ENCODE measurements at places on chromosomes 2 and 18.

DNA sequence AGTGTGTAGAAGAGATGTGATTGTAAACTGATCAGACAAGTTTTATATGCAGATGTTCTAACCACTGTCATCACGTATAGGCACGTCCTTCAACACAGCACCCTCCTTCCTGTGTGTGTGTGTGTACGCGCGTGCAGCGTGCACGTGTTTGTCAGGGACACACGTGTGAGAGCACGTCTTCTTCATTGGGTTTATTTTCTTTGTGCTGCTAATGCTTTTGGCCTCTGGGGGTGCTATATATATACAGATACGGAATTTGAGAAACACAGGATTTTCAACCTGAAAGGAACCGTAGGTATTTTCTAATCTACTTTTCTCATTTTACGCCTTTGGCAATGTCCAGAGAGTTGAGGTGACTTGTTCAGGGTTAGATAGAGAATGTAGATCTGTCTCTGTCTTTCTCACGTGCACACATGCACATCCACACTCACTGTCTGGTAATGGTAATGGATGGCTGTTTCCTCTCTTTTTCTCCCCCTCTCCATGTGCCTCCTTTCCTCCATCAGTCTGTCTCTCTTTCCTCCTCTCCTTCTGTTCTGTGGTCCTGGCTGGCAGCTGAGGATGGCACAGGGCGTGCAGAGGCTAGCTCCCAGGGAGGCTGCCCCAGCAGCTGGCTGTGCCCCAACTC is 13.4 kb upstream of the CELF4 start:
- no peak for DNase-seq

GRCh38 chr2:221641181-221641871 is 69.2 kb upstream of the EPHA4 start:
- DNase-seq, result no peak

DNA sequence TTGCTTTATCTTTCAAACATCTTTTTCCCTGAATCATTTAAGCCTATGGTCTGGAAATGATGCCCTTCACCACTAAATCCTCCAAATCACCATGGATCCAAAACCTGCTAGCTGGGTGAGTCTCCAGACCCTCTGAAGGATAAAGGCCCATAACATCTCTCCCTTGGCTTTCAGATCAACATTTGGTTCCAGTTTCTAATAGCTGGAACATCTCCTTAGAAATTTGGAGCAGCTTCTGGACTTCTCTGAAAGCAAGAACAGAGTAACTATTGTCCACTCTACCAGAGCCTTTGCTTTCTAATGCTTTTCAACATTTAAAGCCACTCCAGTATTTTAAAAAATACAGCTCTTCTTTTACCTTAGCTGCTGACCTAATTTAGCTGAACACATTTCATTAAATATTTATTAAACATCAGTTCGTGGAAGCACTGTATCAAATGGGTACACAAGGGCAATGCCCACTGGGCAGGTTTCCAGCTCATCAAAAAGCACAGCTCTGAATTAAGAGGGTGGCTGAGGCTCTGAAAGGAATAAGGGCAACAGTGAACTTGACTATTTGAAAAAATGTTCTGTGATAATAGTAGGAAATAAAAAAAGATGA is 75.3 kb downstream of the GALNT3 start:
- no peak for DNase-seq

- no peak for DNase-seq
These were observed 33.6 kb downstream of the TWIST2 start for GRCh38 chr2:238881353-238882081.

- no peak for DNase-seq
These were observed 38.0 kb upstream of the SIX2 start for GRCh38 chr2:45047301-45047700.

DNA sequence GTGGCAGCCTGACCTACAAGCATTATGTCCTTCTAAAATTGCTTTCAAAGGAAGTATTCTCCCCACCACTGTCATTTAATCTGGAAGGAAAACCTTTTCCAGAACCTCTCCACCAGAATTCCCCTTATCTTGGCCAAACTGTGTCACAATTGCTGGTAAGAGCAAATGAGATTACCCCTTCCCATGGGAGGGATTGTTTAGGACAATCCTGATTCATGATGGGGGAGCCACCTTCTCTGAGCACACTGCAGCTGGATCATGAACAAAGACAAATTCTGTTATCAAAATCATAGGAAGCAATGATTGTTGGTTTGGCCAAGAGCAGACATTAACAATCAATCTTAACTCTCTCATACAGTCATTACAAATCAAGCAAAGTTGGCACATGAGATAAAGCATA is 18.1 kb upstream of the ATOH8 start:
- no peak for DNase-seq

- no peak for DNase-seq
These were observed 239.6 kb downstream of the TDRD15 start for GRCh38 chr2:21363364-21363763.

GRCh38 chr2:46827274-46828134 is 88.1 kb downstream of the MCFD2 start:
- DNase-seq, result no peak

DNA sequence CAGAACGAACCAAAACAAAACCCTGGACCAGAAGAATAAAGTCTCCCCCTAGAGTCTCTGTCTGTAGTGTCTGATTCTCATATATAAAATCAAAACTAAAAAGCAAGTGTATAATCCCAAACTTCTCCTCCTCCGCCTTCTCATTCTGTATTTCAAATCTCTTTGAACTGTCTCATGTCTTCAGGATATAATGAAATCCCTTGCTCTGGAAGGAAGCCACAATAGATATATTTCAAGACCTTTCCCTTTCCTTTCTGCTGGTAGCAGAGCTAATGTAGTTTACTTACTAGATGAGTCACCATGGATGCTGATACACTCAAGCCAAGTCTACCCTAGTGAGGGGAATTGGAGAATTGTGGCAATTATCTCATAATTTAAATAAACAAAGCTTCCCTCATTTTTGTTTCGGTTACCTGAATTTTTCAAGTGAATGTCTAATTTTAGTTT is 33.5 kb upstream of the CCDC93 start:
- no peak for DNase-seq

- no peak for DNase-seq
These were observed 22.1 kb upstream of the CCDC150 start for GRCh38 chr2:196617430-196617829.

- no peak for DNase-seq
These were observed 97.2 kb upstream of the TEX51 start for GRCh38 chr2:126801473-126801872.

DNA sequence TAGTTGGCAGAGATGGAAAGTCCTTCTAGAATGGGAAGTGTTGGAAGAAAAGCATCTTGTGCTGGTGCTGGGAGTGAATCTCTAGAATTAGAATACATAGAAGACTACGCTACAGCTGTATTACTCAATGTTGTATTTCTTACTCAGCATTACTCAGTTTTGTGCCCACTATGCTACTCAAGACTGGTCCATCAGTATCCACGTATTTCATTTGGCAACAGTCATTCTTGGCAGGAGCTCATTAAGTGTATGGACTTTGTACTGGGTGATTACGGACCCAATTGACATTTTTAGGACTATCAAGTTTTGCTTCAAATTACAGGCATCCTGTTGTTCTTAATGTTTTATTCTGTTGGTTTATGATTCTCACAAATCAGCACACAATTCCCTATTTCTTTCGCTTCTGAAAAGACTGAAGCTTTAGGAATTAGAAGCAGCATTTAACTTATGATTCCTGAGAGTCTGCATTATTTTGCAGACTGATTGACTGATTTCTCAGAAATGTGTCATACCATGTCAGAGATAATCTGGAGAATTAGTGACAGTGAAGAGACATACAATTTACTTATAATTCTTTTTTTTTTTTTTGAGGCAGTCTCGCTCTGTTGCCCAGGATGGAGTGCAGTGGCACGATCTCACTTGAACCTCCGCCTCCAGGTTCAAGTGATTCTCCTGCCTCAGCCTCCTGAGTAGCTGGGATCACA is 136.9 kb downstream of the MYO3B start:
- DNase-seq, result no peak

DNA sequence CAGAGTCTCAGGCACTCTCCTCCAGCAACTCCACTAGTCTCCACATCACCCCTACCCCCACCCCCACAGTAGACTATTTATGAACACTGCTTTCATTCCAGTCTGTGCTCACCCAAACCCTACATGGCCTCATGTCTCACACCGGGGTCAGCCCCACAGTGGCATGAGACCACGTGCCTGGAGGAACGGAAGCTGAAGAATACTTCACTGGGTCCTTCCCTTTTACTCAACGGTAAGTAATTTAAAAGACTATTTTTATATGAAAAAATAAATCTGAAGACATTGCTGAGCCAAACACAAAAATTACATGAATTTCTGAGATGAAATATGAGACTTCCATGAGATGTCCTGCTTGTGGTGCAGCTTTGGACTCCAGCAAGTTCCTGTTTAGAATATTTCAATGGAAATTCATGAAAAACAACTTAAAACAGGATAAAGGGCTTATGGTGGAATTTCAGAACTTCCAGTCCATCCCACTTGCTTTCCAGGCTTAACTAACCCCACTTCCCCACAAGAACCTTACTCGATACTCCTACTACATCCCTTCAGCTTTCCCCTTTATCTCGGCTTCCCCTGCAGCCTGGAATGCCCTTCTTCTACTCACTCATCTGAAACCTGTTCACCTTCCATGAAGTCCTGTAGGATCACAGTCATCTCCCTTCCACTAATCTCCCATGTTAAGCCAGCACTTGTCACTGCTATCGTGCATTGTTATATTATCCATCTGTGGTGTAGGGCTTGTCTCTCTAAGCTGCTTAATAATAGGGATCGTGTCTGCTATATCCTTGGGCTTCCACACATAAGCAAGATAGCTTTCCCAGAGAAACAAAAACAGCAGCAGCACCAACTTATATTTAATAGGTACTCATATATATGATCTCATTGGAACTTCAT is 47.9 kb downstream of the SLC14A1 start:
- no peak for DNase-seq

- DNase-seq, result no peak
These were observed 22.2 kb upstream of the ATOH8 start for GRCh38 chr2:85731606-85732005.

DNA sequence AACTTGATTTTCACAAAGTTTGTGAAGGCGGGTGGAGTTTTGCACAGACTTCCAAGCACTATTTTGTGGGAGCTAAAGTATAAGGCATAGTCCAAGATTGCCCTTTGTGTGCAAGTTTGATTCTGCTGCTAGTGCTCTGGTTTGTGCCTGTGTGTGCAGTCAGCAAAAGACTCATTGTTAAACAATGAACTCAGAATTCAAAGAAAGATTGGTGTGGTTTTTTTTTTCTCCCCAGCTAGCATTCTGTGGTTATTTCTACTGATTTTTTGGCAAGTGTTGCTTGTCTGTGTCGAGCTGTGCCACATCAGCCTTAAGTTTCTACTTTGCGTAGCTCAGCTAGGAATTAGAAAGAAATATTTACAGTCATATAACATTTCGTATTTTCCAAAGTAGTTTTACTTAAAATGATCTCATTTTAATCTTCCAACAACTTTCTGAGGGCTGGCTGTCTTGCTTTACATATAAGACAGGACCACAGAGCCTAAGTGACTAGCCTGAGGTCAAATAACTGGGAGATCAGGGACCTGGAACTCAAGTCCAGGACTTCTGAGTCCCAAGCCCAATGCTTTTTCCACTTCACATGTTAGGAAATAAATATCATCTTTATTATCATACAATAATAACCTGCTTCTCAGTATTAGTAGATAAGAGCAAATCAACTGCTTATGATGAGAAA is 69.8 kb downstream of the BABAM2 start:
- DNase-seq, result no peak

GRCh38 chr2:43520919-43521318 is 74.9 kb downstream of the THADA start:
- no peak for DNase-seq

DNA sequence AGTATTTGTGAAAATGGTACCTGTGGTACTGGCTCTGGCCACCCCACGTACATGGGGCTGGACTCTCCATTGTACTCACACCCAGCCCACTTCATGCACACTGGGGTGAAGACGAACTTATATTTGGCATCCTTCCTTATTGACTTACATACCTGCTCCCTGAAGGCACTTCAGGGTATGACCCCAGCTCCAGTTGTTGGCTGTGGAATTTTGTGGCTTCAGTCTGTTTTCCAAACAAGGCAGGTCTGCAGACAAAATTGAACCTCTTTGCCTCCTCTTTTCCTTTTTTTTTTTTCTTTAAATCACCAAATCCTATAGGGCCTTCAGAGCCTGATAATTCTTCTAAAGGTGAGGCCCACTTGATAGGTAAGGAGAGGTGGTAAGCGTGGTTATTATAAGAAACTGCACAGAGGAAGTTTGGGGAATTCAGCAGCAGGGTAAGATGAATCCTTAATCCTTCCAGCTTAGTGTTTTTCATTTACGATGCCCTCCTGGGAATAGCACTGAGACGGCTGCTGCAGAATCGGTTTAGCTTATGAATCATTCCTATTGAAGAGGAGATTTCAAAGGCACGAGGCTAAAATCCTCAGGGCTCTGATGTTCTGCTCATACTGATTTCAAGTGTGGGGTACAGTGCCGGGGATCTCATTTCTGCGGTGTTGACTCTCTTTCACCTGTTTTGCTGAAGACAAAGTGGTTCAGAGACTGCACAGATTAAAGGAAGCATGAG is 55.2 kb downstream of the KIF5C start:
- DNase-seq, result no peak

- DNase-seq, result no peak
These were observed 113.8 kb downstream of the GALNT1 start for GRCh38 chr18:35695384-35695783.

All from AML-193 (cell line).